NCI-H1417 treated with DMSO at 0.1 percent for 48 hours (cell line): ENCODE measurements at places on chromosomes 11 and 22.

DNA sequence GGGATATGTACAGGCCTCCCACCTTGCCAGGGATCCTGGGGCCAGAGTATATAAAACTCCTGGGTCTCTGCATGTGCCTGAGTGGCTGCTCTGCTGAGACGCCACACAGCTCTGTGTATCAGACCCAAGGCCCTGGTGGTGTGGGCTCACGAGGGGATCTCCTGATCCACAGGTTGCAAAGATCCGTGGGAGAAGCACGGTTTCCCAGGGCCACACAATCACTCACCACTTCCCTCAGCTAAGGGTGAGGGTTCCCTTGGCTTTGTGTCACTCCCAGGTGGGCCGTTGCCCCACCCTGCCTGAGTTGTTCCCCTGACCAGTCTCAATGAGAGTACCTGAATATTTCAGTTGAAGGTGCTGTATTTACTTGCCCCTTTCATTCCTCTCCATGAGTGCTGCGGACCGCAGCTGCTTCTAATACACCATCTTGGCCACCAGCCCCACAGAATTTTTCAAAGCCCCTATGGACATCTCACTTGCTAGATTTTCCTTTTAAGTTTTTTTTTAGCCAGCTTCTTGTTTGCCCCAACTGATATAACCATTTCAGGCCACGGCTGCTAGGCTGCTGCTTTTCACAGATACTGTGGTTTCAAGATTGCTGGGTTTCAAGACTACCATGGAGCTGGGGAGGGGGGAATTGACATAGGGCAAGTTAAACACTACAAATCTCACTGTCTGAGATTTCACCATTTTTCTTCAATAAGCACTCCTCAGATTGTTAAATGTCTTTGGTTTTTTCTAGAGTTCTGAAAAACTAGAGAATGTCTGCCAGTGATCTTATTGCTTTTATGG, 13.7 kb upstream of the DEPDC7 start:
- DNase-seq: no peak

- DNase-seq: no peak
Measured at GRCh38 chr11:107996006-107996776, 12.5 kb upstream of the CUL5 start.

- no peak for DNase-seq
Measured at GRCh38 chr11:33258631-33259205, 1.5 kb downstream of the HIPK3 start.

DNA sequence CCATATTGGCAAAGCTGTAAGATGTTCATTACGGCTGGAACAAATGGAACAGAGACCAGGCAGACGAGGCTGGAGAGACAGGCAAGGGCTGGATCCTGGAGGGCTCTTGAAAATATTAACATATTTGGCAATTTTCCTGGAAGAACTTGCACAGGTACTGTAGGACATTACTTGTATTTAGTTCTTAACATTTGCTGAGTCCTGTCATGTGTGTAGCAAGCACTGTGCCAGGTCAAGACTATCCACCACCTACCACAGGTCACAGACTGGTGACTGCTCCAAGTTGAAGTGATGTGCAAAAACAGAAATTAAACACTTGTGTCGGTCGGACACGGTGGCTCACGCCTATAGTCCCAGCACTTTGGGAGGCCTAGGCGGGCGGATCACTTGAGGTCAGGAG, 58.7 kb upstream of the TNRC6B start:
- no peak for DNase-seq

GRCh38 chr11:117843666-117844484, 19.3 kb upstream of the FXYD2 start:
- DNase-seq: peak; percentile 26

- no peak for DNase-seq
Measured at GRCh38 chr11:35237351-35237750, 98.4 kb downstream of the CD44 start.

GRCh38 chr11:94766713-94767206, 1.4 kb upstream of the AMOTL1 start:
- no peak for DNase-seq

GRCh38 chr11:36724742-36725385, 126.8 kb upstream of the RAG2 start:
- no peak for DNase-seq

DNA sequence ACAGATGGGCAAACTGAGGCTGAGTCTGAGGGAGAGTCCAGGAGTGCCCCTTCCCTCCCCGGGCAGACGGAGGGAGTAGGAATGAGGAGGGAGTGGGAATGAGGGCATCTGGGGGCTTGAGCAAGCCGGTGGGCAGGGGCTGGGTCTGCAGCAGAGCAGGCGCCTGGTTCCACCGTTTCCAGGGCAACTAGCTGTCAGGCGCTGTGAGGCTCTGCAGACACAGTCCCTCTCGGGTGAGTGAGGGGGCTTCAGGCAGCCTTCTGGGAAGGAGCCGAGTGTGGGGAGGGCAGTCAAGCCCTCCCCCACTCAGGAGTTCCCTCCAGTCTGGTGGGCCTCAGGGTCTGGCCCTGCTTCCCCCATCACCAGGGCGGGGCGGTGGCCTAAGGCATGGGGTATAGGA, 19.0 kb downstream of the TMEM258 start:
- DNase-seq: no peak

DNA sequence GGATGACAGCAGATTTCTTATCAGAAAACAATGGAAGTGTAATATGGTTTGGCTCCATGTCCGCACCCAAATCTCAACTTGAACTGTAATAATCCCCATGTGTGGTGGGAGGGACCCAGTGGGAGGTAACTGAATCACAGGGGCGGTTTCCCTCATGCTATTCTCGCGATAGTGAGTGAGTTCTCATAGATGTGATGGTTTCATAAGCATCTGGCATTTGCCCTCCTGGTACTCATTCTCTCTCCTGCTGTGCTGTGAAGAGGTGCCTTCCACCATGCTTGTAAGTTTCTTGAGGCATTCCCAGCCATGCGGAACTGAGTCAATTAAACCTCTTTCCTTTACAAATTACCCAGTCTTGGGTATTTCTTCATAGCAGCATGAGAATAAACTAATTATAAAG, 81.0 kb upstream of the SCUBE2 start:
- no peak for DNase-seq

- no peak for DNase-seq
Measured at GRCh38 chr11:67256477-67257135, 9.7 kb upstream of the GRK2 start.

DNA sequence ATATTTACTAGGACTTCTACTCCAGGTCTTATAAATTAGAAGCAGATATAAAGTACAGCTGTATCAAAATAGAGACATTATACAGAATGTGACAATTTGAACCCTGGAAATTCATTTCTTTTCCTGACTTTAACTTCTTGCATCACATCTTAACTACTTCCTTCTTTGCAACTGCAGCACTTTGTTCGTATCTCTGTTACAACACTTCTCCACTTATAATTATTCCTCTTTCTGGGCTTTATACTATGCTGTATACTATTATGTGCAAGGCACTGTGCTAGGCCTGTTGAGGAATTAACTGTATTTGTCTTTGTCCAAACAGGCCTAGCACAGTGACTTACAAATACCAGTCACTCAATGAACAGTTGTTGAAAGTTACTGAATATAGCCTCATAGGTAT, 1.8 kb upstream of the SLC36A4 start:
- DNase-seq: no peak

DNA sequence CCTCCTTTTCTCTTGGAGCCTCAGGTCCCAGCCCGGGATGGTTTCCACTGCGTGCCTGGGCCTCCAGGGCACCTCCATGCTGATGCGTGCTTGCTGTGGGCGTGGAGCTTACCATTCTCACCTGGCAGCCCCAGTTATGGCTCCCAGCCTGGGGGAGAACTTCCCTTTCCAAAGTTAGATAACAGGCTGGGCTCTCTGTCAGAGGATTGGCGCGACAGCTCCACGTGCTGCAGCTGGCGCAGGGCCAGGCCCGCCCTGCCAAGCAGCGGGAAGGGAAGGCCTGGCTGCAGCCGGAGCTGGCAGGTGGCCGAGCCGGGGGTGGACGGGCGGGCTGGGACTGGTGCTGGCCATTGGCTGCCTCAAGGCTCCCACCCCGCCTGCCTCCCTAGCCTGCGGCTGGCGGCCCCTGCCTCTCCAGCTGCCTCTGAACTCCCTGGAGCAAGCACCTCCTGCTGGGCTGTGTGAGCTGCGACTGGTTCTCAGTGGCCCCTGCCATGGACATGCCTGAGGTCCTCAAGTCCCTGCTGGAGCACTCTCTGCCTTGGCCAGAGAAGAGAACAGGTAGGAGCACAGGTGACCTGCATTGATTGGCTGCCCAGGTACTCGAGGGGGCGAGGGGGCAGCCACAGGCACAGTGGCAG, 14.6 kb upstream of the TEF start:
- DNase-seq: peak; percentile 73

DNA sequence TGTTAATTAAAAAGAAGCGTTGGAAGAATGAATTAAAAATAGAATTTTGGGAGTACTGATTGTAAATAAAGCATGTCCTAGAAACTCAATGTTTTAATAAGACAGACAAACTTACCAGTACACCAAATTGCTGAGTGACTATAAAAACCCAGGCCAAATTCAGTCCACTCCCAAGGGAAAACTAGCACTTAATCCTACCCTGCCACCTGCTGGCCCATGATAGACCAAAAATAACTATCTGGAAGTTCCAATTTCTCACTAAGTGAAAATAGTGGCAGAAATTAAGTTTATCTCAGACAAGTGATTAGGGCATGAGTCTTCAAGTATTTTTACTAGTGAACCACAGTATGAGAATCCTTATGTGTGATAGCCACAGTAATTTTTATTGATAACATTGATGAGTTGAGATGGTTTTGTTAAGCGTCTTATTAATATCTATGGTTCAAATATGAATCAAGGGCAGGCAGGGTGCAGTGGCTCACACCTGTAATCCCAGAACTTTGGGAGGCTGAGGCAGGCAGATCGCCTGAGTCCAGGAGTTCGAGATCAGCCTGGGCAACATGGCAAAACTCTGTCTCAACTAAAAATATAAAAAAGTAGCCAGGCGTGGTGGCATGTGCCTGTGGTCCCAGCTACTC, 9.8 kb upstream of the DDX10 start:
- no peak for DNase-seq

DNA sequence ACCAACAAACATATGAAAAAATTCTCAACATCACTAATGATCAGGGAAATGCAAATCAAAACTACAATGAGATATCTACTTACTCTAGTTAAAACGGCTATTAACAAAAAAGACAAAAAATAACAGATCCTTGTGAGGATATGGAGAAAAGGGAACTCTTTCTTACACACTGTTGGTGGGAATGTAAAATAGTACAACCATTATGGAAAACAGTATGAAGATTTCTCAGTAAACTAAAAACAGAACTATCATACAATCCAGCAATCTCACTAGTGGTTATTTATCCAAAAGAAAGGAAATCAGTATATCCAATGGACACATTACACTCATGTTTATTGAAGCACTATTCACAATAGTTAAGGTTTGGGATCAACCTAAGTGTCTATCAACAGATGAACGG, 3.9 kb downstream of the HBE1 start:
- DNase-seq: no peak

- DNase-seq: no peak
Measured at GRCh38 chr22:26903030-26903856, 245.9 kb downstream of the MIAT start.

GRCh38 chr11:91935120-91935519, 289.5 kb upstream of the FAT3 start:
- DNase-seq: no peak
